Frontal cortex (tissue), 4 donors: ENCODE measurements at places on chromosomes 6 and 20.

DNA sequence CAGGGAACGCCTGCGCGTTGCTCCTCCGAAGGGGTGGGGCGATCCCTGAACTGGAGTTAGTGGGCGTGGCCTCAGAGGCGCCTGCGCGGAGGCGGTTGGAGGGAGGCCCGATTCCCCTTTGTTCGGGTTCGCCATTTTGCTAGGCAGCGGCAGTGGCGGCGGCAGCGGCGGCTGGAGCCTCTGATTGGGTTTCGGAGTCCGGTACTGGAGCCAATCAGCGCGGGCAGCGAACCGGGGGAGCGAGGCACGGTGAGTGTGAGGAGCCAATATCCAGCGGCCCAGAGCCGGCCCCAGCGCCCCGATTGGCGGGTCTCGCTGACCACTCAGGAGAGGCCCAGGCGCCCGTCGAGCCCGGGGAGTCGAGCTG, at the start of gene NFYA:
Gene NFYA (plus strand): TSS at position 139 of the 367 bp plus-strand sequence. CDS start 6,116 bp downstream, outside the sequence.
- peak; percentile 94 for DNase-seq

DNA sequence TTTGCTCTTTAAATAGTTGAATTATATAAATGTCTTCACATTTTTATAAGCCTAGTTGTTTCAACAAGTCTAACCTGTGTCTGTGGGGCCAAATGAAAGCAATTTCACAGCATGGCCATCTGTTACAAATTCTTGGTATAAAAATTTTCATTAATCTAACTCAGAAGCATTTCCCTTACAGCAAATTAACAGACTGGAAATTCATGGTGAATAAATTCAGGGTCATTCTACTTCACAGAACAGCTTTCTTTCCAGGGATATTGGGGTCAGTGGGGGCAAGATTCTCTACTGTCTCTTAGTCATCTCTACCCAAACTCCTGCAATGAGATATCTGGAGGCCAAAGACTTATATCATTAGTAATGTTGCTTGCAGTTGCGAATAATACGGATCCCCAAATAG, 352.1 kb downstream of the MMUT start:
- DNase-seq: no peak

DNA sequence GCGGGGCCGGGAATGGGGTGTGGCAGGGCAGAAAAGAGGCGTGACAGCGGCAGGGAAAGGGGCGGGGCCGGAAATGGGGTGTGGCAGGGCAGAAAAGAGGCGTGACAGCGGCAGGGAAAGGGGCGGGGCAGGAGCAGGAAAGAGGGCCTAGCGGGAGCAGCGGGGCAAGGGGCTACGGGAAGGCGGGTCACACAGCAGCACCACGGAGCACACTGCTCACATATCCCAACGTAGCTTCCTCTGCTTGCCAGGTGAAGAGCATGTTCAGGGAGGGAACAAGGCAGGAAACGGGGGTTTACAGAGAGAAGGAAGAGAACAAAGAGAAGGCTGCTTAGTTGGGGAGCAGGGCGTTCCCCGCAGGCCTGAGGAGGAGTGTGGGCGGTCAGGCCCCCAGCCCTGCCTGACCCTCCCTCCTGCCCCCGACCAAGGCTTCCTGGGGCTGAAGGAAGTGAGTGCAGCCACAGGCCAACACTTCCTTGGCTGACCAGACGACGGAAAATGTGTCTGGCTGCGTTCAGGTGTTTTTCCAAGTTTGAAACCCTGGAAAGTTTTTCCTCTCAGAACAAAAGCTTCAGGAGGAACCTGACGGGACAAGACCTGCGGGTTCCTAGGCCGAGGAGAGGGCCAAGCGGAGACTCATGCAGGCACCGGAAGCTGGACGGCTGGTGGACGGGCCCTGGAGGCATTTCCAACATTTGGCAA, 13.8 kb downstream of the UCKL1 start:
- no peak for DNase-seq

GRCh38 chr6:30854285-30855040, 29.9 kb upstream of the DDR1 start:
- no peak for DNase-seq

- DNase-seq: no peak
These were observed 278.6 kb upstream of the TCF21 start for GRCh38 chr6:133610227-133610840.
